Fibroblast of upper back skin (primary cell): ENCODE measurements at places on chromosomes 3 and 15.

- no peak for DNase-seq
Measured at GRCh38 chr3:133300102-133300501, 99.8 kb upstream of the BFSP2 start.

GRCh38 chr3:149366941-149367840 is 10.3 kb downstream of the TM4SF1 start:
- DNase-seq = peak; percentile 46

DNA sequence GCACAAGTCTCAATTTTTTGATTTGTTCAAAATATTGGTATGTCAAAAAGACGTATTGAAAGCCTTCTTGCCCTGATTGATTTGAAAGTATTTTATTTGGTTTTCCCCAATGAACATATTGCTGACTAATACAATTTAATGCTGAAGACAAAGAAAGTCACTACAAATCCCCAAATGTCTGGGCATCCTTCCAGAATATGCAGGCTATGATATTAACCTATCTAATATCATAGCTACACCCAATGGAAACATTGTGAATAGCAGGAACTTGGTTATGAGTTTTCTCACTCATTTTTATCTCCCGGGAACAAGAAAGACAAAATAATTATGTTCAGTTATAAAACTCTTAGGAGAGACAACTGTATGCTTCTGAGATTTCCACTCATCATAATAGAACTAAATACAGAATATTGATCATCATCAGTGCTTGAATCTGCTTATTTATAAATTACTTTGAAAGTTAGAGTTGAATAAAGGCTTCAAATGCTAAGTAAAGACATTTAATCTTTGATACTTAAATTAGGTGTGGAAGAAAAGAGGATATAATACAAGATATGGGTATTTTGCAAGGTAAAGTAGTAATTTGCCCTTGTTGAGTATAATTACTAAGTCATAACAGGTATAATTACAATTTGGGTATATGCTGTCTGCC is 483.9 kb downstream of the RBMS3 start:
- DNase-seq = peak; percentile 96

DNA sequence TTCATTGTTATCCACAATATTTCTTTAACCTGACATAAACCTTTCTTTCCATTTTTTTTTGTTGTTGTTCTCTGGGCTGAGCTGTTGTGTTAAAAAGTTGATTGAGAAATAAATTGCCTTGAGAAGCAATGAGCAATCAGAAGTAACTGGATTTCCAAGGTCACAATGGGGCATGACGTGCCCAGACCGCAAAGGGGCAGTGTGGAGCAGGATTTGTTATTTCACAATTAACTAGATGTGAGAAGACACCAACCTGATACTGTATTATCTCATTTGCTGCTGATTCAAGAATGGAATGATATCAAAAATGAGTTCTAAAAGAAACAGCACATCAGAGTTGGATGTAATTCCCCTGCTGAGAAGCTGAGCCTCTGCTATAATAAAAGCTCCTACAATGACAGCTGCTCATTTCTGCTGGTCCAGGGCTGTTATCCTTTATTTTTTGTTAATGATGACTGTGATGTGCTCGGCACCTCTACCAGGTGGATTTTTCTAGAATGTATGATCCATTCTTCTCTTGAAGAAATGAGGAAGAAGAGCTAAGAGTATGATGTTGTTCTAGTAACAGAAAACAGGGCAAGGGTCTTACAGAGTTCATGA is 28.1 kb downstream of the CPNE4 start:
- peak; percentile 27 for DNase-seq

DNA sequence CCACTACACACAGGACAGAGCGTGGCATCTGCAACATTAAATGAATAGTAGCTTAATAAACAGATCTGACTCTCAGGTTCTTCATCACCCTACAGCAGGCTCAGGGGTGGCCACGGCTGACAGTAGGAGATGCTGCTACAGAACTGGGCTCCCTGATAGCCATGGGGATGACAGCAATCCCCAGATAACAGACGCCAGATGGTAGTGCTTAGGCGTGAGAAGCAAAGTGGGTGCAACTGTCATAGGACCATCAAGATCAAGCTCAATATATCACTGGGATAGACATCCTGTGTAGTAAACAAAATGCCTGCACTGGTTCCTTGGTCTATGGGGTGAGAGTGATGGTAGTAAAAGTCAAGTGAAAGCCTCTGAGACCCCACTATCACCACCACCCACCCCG is 2.6 kb upstream of the TPRA1 start:
- no peak for DNase-seq

- no peak for DNase-seq
Measured at GRCh38 chr15:52289629-52290081, 5.9 kb downstream of the MYO5C start.

DNA sequence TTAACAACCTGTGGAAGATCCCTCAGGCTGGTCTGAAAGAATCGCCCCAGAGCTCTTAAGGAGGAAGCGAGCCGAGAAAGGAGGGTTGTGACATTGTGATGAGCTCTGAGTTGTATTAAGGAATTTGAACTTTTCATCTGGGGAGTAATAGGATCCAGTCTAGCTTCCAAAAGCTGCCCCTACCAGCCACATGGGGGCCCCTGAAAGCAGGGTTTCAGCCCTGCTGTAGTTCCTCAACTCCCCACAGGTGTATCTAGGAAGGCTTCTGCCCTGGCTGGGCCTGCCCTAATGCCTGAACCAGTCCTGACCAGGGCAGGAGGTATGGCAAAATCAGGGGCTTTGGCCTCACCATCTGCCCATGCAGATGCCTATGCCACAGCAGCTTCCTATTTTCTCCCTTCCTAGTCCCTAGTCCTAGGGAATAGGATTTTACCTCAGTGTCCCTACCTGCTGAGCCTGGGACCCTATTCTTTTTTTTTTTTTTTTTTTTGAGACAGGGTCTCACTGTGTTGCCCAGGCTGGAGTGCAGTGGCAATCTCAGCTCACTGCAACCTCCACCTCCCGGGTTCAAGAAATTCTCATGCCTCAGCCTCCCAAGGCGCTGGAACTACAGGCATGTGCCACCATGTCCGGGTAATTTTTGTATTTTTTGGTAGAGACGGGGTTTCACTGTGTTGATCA is 5.0 kb upstream of the AP3S2 start:
- peak; percentile 45 for DNase-seq

DNA sequence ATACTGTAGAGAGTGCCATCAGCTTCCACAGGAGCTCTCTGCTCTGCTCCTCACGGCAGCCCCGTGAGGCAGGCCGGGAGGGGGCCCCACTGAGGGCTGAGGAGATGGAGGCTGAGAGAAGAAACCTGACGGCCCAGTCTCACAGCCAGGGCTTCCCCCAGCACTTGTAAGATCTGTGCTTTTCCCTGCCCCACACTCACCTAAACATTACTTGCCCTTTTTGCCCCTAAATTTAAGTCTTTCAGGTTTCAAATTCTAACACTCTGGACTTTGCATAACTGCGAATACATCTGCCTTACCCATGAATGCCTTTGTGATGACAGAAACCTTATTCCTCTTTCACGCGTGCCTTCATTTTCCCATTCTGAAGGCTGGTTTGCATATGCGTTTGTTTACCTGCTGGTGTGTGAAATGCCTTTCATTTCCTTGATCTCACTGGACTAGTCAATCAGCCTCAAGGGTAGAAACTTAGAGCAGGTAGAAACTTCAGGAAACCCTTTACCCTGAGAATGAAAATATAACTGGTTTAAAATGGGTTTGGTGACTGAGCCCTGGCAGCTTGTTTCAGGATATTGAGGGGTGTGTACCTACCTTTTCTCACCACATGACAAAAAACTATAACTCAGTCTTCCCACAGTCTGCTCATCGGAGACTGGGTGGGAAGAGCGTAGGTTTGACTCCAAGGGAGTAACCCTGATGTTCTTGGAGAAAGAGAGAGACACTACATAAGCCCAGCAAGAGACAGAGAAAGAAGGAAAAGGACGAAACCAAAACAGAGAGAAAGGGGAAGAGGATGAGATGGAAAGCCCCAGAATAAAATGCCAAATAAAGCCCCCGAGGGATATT is 20.1 kb downstream of the SLC12A8 start:
- DNase-seq = no peak

- DNase-seq = no peak
Measured at GRCh38 chr3:58769065-58769464, 102.5 kb upstream of the FAM3D start.

GRCh38 chr15:96245252-96245651 is 85.2 kb upstream of the NR2F2 start:
- DNase-seq = no peak

DNA sequence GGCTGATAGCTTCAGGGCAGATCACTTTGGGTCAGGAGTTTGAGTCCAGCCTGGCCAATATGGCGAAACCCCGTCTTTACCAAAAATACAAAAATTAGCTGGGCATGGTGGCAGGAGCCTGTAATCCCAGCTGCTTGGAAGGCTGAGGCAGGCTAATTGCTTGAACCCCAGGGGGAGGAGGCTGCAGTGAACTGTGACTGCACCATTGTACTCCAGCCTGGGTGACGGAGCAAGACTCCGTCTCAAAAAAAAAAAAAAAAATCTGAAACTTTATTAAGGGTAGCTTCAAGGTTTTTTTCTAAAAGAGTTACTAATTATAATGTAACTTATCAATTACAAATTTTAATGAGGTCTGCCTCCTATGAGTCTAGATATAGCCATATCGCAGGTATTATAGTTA is 5.1 kb downstream of the NECTIN3 start:
- no peak for DNase-seq

GRCh38 chr15:41714291-41714690 is 54.1 kb downstream of the MGA start:
- no peak for DNase-seq

DNA sequence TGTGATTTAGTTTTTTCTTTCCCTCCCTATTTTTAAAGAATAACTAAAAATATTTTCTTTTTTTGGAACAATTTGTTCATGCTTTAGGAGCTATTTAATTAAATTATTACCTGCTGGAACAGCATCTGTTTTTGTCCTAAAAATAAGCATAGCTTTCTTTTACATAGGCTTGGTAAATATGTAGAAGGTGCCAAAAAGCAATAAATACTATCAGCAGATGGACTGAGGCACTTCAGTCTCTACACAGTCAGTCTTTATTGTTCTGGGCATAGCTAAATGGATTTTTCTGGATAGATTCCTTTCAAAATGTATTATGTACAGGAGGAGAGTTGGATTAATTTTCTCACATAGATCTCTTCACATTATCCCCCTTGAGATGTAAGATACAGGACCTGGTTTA is 223.5 kb downstream of the NAALADL2 start:
- DNase-seq = no peak

DNA sequence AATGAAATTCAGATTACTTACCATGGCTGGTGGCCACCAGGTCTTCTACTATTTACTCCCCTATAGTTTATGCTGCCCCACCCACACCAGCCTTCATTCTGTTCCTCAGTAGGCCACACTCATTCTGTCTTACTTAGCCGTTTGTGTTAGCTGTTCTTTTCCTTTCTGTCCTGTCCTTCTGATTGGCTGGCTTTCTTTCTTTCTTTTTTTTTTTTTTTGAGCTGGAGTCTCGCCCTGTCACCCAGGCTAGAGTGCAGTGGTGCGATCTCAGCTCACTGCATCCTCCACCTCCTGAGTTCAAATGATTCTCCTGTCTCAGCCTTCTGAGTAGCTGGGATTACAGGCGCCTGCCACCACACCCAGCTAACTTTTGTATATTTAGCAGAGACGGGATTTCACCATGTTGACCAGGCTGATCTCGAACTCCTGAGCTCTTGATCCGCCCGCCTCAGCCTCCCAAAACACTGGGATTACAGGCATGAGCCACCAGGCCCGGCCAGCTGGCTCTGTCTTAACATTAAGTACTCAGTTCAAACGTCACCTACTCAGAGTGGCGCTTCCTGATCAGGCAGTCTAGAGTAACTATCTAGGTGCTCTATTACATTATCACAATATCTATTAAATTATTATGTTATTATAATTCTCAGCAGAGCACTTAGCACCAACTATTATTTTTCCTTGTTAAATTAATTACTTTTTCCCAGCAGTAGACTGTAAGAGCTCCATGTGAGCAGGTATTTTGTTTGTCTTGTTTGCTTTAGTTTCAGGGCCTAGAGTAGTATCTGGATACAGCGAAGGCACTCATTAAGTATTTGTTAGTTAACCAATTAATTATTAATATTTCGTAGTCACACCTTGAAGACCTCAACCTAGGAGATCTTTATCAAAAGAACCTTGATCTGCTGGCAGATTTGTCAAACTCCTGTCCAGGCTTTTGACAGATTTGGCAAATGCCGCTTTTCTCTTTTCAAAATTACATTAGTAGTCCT is 6.4 kb downstream of the CMSS1 start:
- no peak for DNase-seq

- DNase-seq = no peak
Measured at GRCh38 chr3:139935866-139936817, 1.2 kb downstream of the CLSTN2 start.
